ENCODE measurements at places on chromosomes 5 and 9.

DNA sequence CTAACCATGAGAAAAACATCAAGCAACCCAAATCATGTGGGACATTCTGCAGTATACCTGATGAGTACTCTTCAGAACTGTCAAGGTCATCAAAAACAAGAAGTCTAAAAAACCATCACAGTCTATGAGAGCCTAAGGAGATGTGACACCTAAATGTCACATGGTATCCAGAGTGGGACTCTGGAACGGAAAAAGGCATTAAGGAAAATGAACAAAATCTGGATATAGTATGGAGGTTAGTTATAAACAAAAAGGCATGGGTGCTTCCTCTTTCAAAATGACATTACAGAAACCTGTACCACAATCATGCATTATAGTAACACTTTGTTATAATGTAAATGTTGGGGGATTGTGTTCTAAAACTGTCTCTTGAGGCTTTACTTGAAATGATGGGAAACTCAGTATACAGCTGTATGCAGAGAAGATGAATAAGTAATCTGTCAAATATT, 47.4 kb downstream of the PRKACG start:
- DNase-seq, result no peak

- no peak for DNase-seq
Measured at GRCh38 chr5:61916621-61917620, 389.1 kb upstream of the KIF2A start.

DNA sequence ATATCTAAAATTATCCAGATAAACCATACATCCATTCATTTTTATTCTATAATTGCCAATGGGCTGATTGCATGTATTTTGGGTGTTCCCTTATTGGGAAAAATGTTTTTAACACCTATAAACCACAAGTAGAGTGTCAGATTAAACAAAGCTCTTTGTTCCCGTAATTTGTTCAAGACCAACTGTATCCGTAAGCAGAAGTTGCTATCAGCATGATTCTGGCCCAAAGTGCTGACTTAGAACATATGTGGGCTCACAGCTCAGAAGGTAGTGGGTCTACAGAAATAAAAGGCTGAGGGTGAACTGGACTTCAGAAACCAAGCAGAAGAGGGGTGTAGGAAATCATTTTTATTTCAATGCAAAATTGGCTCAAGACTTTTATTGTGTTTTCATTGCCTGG, 23.5 kb upstream of the IL7R start:
- no peak for DNase-seq

DNA sequence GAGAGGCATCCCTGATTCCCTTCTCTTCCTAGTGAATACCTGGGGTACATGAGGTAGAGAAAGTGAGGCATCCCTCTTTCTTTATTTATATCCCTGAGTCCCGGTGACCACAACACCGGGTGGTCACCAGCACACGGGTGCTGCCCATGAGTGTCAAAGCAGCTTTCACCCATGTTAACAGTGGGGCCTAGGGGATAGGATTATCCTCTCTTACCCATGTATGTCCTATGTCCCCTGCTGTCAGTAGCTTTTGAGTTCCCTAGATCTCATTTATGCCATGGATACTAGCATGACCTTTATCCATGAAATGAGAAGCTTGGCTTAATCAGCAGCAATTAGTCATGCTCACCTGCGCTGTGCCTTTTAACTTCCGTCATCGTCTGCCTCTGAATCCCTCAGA, 71.4 kb downstream of the RGMB start:
- no peak for DNase-seq

DNA sequence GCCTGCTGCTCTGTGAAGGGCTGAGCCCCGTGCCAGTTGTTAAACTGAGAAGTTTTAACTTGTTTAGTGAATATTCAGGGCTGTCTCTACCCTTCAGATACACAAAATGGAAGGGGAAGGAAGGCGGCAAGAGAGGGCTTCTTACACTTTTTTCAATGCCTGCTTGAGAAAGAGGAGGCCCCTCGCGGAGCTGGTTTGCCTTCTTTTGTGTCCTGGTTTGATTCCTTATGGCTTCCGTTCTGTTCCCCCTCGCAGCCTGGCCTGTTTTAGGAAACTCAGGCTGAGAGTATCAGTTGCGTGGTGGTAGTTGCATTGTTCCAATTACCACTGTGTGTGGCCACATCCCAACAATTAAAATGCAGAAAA, 1.0 kb downstream of the FAM53C start:
- no peak for DNase-seq

DNA sequence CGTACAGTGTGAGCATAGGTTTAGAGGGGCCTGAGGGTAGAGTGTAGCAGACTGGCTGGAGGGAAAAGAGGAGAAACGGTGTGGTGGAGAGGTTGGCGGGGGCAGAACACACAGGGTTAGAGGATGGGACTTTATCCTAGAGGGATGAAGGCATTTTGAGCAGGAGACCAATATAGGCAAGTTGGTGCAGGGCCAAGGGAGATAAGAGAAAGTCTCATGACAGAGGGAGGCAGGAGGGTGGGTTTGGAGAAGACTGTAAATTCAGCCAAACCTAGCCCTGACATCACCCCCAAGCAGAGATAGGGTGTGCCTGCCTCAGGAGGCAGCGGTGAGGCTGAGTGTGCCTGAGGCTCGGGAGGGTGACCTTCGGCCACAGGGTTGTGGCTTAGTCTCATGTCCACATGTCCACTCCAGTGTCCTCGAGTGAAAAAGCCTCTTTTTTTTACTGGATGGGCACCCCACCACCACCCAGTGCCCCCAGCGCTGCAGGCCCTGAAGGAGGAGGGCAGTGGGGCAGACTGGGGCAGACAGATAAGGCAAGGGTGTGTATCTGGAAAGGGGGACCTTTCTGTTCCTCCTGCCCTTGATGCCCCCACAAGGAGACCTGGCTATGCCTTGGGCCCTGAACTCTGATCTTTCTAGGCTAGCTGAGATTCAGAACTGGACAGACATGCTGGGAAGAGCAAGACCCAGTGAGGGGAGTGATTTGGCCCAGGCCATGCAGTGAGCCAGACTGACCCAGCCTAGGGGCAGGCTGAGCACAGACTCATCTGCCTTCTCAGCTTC, 108.7 kb downstream of the RGS3 start:
- DNase-seq, result no peak

GRCh38 chr9:214648-215493, at the start of gene DOCK8:
DOCK8 (plus strand) TSS chr9:214865; CDS start chr9:214977, 112 bp downstream.
- DNase-seq, result peak; percentile 9

GRCh38 chr5:56522960-56523359, 289.8 kb upstream of the ANKRD55 start:
- DNase-seq, result no peak

DNA sequence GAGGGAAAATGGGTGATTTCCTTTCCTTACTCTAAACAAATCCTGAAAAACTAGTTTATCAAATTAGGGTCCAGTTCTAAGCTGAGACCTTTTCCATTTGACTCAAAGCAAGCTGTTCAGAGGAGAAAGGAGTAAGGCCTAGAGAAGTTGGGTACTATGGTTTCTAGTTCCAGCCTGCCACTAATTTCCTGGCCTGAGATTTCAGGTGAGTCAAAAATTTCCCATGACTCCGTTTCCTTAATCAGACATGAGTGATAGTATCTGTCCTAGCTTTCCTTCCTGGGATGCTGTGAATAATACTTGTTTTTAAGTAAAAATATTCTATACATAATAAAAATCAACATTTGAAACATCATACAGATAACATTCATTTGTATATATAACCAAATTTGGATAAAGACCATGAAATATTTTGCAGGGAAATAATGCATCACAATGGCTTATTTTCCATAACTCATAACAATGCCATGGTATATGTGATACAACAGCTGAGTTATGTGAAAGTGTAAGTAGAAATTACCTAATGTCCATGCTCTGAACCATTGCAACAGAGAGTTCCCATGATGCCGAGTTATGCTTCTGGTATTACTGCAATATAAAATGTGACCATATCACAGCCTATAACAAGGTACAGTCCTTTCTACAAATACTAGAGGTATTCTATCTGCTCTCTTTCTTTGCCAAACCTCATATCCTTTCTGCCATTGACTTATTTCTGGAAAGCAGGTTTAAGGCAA, 142.7 kb downstream of the MLLT3 start:
- no peak for DNase-seq

DNA sequence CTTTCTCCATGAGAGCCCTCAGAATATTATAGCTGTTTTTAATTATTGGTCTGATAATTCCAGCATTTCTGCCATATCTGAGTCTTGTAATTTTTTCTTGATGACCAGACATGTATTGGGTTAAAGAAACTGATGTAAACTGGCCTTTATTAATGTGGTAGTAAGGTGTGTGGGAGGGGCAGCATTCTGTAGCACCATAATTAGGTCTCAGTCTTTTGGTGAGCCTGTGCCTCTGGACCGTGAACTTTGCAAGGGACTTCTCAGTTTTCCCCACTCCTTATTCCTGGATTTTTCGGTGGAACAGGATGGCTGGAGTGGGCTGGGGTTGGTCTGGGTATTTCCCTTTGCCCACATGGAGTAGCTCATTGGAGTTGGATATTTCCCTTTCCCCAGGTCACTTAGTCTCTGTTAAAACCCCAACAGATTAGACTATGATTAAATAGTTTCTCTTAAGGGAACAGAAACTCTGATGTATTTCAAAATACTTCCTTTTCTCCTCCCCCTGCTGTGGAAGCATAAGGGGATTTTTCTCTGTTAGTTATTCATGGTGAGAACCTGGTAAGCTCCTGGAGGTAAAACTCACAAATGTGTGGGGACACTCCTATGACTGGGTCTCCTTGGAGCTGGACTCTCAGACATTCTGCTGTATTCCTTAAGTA, 52.4 kb downstream of the FSD1L start:
- DNase-seq, result no peak

GRCh38 chr5:43305948-43306565, 7.2 kb downstream of the HMGCS1 start:
- no peak for DNase-seq

- DNase-seq, result no peak
Measured at GRCh38 chr5:109703829-109704228, 14.1 kb downstream of the MAN2A1 start.

DNA sequence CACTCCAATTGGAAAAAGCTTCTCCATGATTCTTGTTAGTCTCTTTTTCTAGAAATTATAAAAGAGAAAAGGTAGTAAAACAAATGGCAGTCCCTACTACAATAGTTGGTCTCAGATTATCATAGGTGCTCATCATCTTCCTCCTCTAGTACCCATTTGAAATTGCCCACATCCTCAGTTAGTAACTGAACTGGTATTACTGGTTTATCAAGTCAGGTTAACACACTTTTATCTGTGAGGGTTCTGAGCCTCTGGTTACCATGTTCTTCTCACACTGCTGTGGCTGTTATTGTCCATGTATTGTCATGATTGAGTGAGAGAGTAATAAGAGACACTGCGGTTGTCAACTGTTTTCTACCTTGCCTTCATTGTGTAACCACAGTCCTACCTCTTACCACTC, 901.7 kb downstream of the TLE1 start:
- DNase-seq, result no peak

DNA sequence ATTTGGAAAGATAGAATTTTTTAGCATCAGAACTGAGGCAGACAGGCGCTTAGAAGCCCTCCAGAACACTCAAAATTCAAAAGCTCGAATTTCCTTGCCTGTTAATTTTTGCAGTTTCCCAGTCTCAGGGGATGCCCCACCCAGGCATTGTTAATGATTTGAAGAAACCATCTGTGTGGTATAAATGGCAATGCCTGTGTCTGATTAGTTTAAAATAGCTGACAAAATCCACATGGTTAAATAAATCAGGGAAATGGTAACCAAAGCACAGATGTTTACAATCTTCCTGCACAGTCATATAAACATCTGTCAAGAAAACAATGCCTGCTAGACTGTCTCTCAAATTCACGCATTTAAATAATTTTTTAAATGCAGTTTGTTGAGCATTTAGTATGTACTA, 185.2 kb upstream of the RGMB start:
- DNase-seq, result no peak

GRCh38 chr5:92455011-92455410, 1071.9 kb upstream of the ARRDC3 start:
- DNase-seq, result no peak

DNA sequence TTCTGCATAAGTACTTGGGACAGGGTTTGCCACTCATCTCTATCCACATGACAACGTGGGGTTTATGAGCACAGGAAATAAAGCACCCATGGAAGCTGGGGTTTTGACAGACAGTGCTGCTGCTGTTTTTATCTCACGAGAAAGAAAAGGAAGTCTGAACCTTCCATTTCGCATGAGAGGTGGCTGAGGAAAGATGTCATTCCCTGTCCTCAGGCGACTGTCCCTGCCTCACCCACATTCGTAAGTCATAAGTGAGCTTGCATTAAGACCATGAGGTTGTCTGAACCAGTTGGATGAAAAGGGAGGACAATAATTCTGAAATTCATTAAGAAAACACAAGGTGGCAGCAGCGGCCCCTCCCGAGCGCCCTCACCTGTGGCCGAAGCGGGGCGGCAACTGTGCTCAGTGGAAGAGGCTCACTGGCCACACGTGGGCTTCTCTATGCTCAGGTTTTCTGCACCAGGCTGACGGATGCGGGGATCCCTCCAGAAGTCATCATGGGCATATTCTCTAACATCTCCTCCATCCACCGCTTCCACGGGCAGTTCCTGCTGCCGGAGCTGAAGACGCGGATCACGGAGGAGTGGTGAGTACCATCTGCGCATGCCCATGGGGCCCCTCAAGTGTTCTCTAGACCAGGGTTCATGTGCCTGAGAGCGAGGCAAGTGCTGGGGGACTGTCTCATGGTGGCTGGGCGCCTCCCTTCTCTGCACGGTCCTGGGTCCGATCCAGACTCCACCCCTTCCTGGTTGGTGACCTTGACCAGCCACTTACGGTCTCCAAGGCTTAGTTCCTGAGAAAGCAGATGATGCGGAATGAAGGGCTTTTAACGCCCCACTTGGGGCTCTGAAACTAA, 54.7 kb upstream of the SUSD3 start:
- DNase-seq, result peak; percentile 41

- no peak for DNase-seq
Measured at GRCh38 chr5:129904102-129904666, at the start of gene CHSY3. CHSY3 (plus strand) TSS chr5:129904465.

DNA sequence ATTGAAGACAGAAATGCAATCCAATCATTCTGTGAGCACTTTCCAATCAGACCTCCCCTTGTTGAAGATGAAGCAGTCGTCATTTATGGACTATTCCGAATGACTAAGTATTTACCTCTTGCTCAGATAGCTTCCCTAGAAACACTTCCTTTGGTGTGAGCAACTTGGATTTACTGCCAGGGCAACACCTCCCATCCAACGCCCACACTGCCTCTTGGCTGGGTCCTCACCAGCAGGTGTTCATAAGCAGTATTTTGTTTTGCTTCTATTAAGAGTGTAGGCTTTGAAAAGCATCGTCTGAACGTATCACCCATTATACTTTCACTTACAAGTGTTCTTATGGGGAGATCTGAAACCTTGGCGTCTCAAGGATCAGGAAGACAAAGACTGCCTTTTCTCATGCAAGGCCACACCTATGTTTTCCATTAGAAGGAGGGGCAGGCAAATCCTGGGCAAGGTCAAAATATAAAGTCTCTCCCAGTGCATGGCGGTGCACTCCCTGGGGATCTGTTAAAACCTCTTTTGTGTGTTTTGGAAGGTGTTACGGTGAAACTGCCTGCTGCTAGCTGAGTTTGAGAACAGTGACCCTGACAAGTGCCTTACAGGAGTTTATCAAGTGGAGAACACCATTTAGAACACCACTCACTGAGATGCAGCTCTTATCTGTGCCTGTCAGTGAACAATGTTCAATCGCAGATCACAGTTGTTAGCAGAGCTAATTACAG, 10.6 kb upstream of the MARCHF3 start:
- DNase-seq, result no peak

- DNase-seq, result no peak
Measured at GRCh38 chr5:82991059-82991458, 86.1 kb downstream of the TMEM167A start.

All from stimulated activated CD8-positive, alpha-beta memory T cell treated with anti-CD3 and anti-CD28 coated beads, Interleukin-7, amount 100 ng/mL, for 24 hours (primary cell).